AG10803 (cell line): ENCODE measurements at places on chromosomes 6 and 20.

GRCh38 chr6:109139109-109139508 lies 43.8 kb downstream of the CEP57L1 start:
- peak; percentile 41 for DNase-seq

GRCh38 chr6:96450770-96451130 lies 70.9 kb upstream of the UFL1 start:
- DNase-seq = no peak

GRCh38 chr20:23289249-23289648 lies 61.3 kb upstream of the NXT1 start:
- no peak for DNase-seq

DNA sequence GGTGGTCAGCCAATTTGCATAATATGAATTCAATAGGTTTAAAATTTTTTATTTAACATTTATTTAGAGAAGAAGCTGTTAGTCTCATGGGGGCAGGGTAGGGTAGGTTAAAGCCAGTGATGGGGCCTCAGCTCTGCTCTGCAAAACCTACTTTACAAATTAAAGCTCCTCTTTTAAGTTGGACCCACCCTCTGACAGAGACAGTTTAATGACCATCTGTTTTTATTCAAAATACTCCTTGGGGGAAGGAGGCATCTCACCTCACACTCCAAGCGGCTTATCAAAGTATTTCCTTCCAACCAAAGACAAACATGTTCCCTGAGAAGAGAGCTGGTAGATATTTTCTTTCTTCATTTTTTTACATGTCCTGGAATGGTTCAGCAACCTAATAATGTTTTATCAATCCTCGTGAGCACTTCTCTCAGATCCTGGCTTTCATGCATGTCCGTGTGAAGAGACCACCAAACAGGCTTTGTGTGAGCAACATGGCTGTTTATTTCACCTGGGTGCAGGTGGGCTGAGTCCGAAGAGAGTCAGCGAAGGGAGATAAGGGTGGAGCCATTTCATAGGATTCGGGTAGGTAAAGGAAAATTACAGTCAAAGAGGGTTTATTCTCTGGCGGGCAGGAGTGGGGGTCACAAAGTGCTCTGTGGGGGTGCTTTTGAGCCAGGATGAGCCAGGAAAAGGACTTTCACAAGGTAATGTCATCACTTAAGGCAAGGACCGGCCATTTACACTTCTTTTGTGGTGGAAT lies 184.7 kb downstream of the GJA1 start:
- DNase-seq = no peak

DNA sequence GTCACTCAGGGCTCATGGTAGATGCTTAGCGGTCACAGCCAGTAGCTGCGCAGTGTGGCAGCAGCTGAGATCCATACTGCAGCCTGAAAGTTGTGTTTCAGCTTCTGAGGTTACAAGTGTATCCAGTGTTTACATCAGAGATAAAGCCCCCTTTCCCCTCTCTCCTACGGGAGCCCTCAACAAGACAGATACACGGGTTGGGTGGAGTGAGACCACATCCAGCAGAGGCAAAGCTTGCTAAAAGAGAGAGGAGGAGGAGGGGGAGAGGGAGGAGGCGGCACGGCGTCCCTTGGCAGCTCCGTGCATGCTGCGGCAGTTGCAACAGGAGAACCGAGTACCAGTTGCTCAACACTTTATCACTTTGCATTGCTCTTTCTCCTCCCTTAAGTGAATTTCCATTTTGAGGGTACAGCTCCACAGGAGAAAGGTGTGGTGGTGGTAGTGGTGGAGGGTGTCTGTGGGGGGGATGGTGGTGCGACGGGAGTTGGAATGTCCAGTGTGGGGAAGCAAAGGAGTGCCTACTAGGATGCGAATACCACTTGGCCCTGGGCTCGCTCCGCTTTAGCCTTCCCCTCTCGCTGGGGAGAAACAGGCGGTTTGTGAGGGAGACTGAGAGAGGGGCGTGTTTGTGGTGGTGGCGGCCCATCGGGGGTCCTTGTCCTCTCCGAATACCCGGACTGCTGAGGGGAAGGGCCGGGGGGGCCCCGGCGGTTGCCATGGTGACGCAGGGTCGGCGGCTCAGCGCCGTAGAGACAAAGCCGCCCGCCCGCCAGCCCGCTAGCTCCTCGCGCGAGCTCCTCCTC lies 405 bp upstream of the RNF182 start:
- peak; percentile 42 for DNase-seq

DNA sequence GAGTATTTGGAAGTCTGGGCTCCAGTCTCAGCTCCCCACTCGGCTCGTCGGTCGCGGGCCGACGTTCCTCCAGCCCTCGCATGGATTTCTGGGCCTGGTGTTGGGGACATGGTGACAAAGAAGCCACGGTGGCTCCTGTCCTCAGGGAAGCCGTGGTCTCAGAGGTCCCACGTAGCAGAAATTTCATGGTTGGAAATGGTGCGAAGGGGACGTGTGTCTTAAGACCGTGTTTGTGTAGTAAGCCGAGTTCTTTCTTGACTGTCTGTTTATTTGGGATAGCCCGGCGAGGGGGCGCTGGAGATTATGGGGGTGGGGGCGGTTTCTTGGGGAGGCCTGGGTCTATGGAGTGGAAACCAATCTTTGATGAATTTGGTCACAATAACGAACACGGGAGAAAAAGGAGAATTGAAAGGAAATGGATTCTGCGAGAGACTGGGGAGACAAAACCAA lies 23.5 kb upstream of the MAP3K7 start:
- no peak for DNase-seq

DNA sequence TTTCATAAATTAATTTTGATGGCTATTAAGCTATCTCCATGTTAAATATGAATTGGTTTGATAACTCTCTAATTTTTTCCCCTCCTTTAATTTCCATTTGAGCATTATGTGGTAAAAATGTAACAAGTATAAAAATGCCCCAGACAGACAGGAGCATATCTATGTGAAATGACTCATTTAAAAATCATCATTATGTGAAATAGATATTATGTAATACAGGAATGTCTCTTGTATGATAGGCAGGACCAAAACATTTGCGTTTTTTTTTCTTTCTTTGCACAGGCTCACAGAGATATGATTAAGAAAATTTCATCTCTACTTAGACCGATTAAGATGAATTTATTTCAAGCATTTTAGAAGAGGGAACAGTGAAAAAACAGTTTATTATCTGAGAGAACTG lies 95.8 kb downstream of the AKAP7 start:
- no peak for DNase-seq

DNA sequence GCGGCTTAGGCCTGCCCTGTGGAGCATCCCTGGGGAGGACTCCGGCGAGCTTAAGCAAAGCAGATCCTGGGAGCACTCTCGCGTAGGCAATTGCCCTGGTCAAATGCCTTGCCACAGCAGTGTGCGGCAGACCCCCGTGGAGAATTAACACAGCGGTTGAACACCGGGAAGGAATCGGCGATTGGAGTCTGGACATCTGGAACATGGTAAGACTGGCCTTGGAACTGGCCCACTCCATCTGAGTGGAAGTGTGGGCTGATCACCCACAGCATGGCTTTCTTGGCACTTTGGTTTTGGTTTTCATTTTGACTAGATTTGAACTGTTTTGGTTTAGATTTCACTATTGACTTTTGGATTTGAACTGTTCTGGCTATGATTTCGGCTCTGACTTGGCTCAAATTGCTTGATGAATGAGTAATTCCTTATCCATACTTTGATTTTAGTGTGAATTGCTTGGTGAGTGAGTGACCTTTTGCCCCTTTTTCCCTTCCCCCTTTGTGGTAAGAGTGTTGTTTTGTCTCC lies 300.7 kb downstream of the RNGTT start:
- DNase-seq = no peak

GRCh38 chr6:52098721-52099120 lies 11.3 kb upstream of the PKHD1 start:
- no peak for DNase-seq

- DNase-seq = peak; percentile 71
These were observed 38.0 kb downstream of the PIM1 start for GRCh38 chr6:37207903-37208456.

- peak; percentile 93 for DNase-seq
These were observed 81.6 kb downstream of the C6orf118 start for GRCh38 chr6:165227644-165228329.

GRCh38 chr6:74277777-74278186 lies 581.8 kb downstream of the CD109 start:
- DNase-seq = peak; percentile 62

GRCh38 chr6:4304927-4305455 lies 169.6 kb upstream of the ECI2 start:
- no peak for DNase-seq

- no peak for DNase-seq
These were observed 4.7 kb upstream of the CENPW start for GRCh38 chr6:126335210-126335609.

- DNase-seq = peak; percentile 94
These were observed 802.9 kb downstream of the MAFB start for GRCh38 chr20:39885975-39886649.

- DNase-seq = no peak
These were observed 22.3 kb downstream of the MYBL2 start for GRCh38 chr20:43689165-43689564.

- DNase-seq = peak; percentile 69
These were observed 161.0 kb downstream of the BACH2 start for GRCh38 chr6:90135667-90136066.

GRCh38 chr6:166955121-166955864 lies 1.1 kb downstream of the RNASET2 start:
- DNase-seq = no peak

DNA sequence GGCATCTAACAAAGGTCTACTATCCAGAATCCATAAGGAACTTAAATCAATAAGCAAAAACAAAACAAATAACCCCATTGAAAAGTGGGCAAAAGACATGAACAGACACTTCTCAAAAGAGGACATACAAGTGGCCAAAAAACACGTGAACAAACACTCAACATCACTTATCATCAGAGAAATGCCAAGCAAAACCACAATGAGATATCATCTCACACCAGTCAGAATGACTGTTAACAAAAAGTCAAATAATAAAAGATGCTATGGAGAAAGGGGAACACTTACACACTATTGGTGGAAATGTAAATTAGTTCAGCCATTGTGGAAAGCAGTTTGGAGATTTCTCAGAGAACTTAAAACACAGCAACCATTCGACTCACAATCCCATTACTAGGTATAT lies 19.4 kb upstream of the VNN1 start:
- DNase-seq = no peak

- no peak for DNase-seq
These were observed 53.1 kb downstream of the PRKN start for GRCh38 chr6:162674452-162674851.

GRCh38 chr20:3606021-3606420 lies 57.2 kb downstream of the GFRA4 start:
- DNase-seq = peak; percentile 48

- DNase-seq = no peak
These were observed 78.7 kb upstream of the IFNGR1 start for GRCh38 chr6:137297887-137298286.

DNA sequence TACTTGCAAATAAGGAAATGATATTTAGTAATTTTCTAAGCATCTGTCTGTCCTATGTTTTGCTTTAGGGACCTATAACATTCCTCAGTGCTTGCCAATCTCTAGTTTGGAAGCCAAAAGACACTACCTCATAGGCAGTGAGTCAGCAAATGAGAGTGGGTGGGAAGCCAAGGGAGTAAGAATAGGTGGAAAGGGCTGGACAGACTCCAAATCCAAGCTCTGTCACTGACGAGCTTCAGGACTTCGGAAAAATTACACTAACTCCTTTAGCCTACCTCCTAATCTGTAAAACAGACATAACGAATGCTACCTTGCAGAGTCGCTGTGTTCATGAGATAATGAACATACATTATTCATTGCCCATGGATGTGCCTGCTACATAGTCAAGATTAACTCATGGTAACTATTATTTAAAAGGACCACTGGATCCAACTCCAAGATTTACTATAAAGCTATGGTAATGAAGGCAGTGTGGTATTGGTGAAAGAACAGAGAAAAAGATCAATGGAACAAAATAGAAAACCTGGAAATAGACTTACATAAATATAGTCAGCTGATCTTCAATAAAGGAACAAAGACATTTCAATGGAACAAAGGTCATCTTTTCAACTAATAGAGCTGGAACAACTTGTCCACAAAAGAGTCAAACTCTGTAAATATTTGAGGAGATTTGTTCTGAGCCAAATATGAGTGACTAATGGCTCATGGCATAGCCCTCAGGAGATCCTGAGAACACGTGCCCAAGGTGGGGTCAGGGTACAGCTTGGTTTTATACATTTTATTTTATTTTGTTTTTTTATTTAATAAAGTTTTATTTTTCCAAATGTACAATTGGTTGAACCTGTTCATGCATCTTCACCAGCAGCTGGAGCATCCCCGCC lies 64.1 kb downstream of the FAM50B start:
- peak; percentile 98 for DNase-seq

GRCh38 chr6:89692256-89692655 lies 53.7 kb upstream of the LYRM2 start:
- no peak for DNase-seq

DNA sequence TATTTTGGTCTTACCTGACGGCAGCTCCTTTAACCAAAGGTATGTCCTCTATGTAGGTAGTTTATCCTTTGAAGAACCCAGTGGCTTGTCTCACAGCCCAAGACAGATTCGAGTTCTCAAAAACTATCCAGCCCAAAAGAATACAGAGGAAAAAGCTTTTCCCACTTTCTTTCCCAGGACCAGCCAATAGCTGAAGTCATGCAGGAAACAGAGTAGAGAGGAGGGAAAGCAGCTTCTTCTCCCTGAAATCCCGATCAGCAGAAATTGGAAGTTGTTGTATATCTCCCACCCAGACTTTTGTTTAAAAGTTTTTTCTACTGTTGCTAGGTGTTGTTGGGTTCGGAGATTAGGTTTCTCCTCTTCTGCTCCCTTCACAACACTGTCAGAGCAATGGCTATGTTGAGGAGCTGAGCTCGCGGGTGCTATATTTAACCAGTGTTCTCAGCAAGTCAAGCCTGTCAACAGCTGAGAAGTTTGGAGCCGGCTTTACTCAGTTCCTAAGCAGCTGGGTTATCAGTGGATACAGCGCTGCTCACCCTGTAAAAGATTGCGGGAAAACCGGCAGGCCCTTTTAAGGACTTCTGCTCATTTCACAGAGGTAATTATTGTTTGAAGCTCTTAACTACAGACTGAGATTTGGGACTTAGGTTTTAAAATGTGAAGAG lies at the start of gene FILIP1:
Gene FILIP1, minus strand, starts transcription at position 401 of the 665 bp plus-strand sequence. CDS start 78,828 bp downstream, outside the sequence.
- DNase-seq = peak; percentile 14

DNA sequence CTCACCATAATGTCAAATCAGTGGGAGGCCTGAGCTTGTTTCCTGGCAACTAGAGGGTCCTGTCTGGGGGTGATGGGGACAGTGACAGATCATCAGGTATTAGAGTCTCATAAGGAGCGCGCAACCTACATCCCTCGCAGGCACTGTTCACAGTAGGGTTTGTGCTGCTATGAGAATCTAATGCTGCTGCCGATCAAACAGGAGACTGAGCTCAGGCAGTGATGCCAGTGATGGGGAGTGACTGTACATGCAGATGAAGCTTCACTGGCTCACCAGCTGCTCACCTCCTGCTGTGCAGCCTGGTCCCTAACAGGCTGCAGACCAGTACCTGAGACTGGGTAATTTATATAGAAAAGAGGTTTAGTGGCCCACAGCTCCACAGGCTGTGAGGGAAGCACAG lies 147.3 kb downstream of the TTLL2 start:
- DNase-seq = no peak

GRCh38 chr6:122673343-122673961 lies 63.2 kb downstream of the PKIB start:
- DNase-seq = no peak

- DNase-seq = peak; percentile 21
These were observed 208.4 kb downstream of the CENPW start for GRCh38 chr6:126548300-126548699.

- no peak for DNase-seq
These were observed 31.4 kb downstream of the BEND3 start for GRCh38 chr6:107083921-107084320.
